ENCODE measurements at places on chromosomes 7 and 10.

- DNase-seq = no peak
Measured at GRCh38 chr7:50303335-50304128, 984 bp upstream of the IKZF1 start.

DNA sequence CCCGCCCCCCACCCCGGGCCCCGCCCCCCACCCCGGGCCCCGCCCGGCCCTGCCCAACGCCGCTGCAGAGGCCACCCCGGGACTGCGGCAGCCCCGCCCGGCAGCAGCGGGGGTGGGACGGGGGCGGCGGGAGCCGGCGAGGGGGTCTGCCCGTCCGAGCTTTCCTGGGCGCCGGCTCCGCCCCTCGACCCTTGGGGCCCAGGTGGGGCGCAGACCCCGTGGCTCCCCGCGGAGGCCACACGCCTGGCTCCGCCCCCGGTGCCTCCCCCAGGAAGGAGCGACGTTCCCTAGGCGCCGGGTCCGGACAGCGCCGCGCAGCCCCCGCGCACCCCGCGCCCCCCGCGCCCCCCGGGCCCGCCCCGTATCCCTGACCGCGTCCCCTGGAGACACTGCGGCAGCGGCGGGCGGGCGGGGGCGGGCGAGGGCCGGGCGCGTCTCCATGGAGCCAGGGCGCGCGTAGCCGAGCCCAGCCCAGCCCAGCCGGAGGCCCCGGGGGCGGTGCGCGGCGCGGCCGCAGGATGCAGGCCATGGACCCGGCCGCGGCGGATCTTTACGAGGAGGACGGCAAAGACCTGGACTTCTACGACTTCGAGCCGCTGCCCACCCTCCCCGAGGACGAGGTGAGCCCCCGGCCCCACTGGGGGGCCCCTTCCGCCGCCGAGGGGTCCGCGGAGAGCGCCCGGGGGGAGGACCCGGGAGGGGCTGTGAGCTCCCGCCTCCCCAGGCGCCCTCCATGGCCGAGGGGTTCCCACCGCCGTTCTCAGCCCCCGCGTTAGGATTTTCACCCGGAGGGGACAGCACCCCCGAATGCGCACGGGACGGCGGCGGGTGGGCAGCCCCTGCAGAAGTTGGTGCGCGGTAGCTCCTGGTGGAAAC, at the start of gene KNDC1:
TSS of gene KNDC1 (plus strand) at position 270 of the 876 bp plus-strand sequence. CDS start at position 519, 249 bp downstream.
- DNase-seq = no peak

DNA sequence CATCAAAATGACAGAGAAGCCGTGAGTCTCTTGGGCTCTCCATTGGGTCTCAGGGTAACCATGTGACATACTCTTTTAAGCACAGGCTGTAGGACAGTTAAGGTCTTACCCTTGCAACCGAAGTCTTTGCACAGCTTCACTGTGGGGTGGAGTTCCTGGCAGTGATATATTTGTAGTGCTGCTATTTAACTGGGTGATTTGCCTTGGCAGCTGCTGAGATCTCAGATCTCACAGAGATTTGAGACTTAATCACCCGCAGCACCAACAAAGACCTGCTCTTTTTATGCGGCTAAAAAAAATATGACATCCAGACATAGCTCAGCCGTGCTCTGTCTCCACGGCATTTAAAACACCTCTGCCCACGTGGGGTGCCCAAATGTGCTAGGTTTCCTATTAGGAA, 63.4 kb upstream of the NPTX2 start:
- no peak for DNase-seq

DNA sequence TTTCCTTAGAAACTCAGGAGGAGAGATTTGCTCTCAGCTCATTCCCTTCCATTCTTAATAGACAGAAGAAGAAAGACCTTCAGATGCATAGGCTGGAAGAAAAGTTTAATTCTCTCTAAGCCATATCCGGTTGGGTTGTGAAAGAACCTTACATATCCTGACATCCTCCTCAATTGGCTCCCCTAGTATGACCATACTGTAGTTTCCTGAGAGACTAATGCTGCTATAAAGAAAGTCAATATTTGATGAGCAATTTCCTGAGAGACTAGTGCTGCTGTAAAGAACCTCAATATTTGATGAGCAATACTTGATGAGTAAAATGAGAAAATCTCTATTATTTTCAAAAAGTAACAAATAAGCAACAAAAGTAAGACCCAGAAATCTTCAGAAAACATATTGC, 888.5 kb upstream of the SORCS1 start:
- no peak for DNase-seq

DNA sequence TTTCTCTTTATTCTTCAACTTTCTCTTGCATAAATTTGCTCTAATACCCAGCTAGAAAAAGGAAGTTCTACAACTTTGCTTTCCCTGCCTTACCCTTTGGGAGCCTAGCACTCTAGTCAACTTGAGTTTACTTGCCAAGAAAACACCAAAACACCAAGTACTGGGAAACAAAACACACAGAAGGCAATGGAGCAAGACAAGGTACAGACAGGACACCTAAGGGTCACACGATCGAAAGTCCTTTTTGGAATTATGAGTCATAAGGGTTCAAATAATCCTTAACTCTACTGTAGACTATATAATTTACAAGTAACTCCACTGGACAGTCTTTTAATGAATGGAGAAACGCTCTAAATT, 42.6 kb upstream of the ANAPC16 start:
- no peak for DNase-seq

- no peak for DNase-seq
Measured at GRCh38 chr10:121526135-121526790, 72.0 kb downstream of the FGFR2 start.

GRCh38 chr10:11330383-11331045, 280.9 kb downstream of the USP6NL start:
- DNase-seq = no peak

All from activated T-helper 2 cell treated with anti-CD3 and anti-CD28 coated beads, Interferon-gamma antibody, Interleukin-2, Interleukin-4, amounts not matched to agents 10 μg/mL and 5 μg/mL and 100 μg/mL, durations not matched to agents 14 hours and 24 hours and 36 hours (primary cell).